ENCODE measurements at places on chromosomes 16 and 17.
A peak's percentile ranks its signal among the peaks of the same experiment; 100 is the strongest.

DNA sequence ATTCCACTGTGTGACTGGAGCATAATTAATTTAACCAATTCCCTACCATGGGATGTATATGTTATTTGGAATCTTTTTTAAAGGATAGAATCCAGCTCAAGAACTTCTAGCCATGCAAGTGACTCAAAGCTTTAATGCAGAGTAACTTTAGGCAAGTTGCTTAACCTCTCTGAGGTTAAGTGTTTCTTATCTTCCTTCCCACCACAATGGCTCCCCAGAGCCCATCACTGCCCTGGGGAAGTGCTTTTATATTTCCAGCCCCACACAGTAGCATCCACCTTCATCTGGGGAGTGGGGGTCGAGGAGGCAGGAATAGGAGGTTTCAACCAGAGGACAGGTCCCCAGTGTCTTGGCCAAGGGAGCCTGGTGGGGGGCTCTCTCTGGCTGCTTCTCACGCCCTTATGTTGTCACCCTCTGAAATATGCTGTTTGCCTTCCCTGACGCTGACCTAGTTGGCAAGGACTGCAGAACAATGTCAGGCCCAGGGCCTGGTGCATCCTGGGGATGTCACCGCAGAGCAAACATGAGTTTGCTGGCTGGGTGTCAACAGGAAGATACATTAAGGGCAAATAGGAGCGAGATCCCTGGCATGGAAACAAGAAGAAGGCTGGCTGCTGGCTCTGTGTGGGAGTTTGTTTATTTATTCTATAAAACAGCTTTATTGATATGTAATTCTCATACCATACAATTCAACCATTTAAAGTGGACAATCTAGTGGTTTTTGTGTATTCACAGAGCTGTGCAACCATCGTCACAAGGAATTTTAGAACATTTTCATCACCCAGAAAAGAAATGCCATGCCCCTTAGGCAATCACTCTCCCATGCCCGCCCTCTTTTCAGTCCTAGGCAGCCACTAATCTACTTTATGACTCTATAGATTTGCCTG is 46.6 kb upstream of the WSB1 start:
- DNase-seq, result peak; percentile 52

DNA sequence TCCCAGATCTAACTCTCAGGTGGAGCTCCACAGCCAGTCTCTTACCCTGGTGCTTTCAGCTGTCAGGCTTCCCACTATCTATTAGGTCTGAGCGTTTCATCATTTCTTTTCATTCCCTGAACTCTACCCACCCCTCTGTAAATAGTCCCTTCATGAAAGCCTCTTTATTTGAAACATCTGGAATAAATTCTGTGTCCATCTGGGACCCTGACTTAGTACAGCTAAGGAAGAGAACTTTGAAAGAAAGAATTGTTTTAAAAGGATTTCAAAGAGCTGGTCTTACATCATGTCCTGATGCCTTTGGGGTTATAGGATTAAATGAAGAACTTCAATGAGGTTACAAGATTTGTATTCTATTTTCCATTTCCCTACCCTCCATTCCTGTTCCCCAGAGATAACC is 388.5 kb upstream of the CA10 start:
- no peak for DNase-seq

DNA sequence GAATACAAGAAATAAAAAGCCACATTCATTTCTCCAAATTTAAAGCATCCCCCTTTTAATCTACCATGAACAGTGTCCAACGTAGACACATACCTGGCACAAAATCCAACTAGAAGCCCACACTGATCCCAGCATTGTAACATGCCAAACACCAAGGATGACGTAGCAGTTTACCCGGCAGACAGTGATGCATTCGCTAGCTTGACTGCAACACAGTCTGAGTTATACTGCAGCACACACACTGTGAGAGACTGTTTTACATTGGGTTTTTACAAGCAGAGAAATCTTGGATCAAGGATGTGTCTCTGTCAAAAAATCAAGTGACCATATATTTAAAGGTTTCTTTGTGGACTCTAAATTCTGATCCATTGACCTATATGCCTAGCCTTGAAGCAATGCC is 74.5 kb upstream of the C17orf78 start:
- peak; percentile 74 for DNase-seq

- DNase-seq, result no peak
Measured at GRCh38 chr17:68035131-68035522, 408 bp upstream of the KPNA2 start.

- DNase-seq, result no peak
Measured at GRCh38 chr16:57349212-57350031, 9.2 kb upstream of the CCL22 start.

GRCh38 chr17:77466140-77466539 is 325.4 kb downstream of the SEC14L1 start:
- DNase-seq, result no peak

DNA sequence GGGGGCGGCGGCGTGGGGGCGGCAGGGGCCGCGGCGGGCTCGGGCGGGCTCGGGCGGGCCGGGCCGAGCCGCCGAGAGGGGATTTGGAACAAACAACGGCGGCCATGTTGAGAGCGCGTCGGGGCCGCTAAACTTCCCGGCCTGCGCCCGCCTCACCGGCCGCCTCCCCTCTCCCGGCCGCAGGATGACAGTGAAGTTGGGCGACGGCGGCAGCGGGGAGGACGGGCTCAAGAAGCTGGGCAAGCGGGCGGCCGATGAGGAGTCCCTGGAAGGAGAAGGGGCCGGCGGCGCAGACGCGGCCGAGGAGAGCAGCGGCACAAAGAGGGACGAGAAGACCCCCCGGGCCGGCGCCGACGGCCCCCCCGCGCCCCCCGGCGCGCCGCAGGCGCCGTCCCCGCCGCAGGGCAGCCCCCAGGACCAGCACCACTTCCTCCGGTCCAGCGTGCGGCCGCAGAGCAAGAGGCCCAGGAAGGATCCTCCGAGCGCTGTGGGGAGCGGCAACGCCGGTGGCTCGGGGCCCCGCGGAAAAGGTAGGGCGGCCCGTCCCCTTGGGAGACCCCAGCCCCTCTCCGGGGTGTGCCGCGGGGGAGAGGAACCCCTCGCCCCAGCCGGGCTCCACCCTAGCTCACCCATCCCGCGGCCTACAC is 2.4 kb downstream of the CRAMP1 start:
- DNase-seq, result no peak

DNA sequence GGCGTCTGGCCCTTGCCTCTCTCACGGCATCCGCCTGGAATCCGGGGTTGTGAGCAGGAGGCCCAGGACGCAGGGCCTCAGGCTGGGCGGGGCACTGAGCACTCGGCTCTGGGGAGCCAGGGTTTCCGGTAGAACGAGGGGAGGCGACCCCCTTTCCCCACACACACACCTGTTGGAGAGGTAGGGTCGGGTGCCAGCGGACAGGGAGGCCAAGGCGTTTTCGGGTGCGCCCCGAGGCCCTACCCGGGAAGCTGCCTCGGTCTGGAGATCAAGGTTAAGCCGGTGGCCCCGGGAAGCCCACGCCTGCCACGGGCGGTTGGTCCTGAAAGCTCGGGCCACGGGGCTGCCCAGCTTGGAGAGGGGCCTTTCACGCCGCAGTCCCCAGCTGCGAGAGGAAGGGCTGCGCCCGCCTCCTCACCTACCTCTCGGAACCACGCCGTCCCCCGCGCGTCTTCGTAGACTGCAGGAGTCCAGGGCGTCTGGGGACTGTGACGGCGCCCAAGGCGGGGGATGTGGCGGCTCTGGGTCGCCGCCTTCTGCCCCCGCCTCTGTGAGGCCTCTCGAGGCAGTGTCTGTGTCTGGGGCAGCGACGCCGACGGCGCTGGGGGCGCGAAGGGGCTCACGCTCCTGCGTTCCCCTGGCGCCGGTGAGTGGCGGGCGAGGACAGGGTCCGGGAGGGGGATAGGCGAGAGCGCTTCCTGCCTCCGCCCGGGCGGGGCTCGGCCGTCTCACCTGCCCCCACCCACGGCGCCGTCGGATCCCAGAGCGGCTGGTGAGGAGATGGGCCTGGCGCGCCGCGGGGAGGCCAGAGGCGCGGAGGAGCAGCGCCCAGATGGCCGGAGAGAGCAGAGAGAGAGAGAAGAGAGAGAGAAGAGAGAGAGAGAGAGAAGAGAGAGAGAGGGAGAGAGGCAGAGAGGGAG is 20.3 kb upstream of the HOXB9 start:
- DNase-seq, result no peak

DNA sequence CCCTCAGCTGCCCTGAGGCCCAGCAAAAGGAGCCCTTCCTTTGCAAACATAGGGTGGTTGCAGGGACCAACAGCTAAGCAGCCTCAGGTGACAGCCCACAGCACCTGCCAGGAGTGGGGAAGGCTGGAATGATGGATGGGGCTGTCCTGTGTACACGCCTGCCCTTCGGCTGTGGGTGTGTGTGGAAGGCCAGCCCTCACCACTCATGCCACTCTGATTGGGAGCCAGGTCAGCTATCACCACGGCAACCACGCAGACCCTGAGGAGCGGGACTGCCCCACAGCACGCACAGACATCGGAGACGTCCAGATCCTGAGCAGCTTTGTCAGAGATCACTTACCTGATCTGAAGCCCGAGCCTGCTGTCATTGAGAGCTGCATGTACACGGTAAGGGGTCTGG is 11.9 kb downstream of the PIPOX start:
- DNase-seq, result no peak

Data from bronchial epithelial cell (primary cell).